Pulmonary artery endothelial cell (primary cell): ENCODE measurements at places on chromosomes 1 and 21.

DNA sequence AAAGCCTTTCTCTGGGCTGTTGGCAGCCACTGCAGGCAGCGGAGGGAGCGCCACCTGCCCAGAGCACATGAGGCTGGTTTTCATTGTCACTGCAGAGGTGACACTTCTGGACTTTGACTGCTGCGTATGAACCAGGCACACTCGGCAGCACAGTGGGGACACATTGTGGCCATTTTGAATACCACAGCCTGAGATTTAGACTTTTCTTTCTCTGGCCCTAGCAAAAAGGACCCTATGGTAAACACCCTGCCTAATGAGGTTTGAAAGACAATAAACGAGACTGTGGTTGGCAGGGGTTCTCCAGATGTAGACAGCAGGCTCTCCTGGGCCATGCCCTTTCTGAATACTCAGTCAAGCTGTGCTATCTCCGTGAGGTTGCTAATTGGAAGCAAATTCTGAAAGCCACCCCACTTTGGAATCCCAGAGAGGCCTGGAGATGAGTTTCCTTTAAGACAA, 12.0 kb upstream of the KCNE2 start:
- no peak for DNase-seq

- DNase-seq, result no peak
Observed at GRCh38 chr1:153968000-153968363, 280 bp downstream of the CREB3L4 start.

GRCh38 chr1:100582943-100583342, 45.0 kb downstream of the GPR88 start:
- no peak for DNase-seq

DNA sequence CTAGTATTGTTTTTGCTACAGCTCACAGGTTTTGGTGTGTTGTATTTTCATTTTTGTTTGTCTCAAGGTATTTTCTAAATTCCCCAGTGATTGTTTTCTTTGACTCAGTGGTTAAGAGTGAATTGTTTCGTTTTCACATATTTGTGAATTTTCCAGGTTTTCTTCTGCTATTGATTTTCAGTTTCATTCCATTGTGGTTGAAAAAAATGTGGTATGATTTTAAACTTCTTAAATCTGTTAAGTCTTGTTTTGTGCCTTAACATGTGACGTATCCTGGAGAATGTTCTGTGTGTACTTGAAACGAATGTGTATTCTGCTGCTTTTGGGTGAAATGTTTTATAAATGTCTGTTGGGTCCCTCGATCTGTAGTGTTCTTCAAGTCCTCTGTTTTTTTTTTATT, 117.9 kb downstream of the KIF26B start:
- DNase-seq, result no peak

GRCh38 chr1:66288048-66288447, 245.9 kb upstream of the SGIP1 start:
- DNase-seq, result no peak

DNA sequence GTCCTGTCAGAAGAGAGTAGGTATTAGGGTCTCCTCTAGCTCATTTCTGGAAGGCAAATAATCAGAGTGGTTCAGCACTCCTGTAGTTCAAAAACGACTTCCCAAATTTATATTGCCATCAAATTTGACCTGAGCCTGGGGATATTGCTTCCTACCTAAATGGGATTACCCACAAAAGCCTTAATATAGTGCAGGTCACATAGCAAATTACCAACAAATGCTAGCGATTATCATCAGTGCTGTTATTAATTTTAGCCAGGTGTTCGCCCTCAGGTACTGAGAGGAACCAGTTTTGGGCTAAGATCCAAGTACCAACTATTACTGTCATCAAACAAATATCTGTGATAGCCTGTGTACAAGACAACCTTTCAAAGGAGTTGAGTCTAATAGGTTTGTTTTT, 661.8 kb upstream of the PTBP2 start:
- DNase-seq, result no peak

DNA sequence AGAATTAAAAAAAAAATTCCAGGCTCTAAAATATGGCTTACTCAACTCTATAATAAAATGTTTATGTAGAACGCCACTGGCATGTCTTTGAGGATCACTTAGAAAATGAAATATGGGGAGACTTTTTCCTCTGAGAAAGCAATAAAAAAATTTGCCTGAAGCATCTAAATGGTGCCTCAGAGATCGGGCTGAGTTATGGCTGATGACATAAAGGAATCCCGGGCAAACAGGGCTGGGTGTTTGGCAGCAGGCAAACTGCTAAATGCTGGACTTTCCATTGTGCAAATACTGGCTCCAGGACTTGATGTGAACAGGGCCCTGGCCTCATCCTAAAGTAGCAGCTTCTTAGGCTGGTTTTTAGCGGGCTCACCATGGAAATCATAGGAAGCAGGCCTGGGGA, 44.5 kb upstream of the C1orf87 start:
- DNase-seq, result no peak

GRCh38 chr1:30135698-30136097, 587.7 kb downstream of the MATN1 start:
- no peak for DNase-seq

DNA sequence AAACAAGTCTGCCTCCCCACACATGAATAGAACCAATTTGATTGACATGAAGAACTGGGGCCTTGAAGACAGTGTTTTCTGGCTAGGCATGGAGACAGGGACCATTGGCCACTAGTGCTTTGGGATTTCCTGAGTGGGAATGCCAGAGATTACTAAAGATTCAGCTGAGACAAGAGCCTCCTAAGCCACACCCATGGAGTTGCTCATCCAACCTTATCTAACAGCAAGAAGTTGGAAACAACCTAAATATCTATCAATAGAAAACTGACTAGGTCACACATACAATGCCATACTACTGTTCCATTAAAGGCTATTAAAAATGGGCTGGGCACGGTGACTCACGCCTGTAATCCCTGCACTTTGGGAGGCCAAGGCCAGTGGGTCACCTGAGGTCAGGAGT, 184.1 kb downstream of the ZBTB18 start:
- no peak for DNase-seq

DNA sequence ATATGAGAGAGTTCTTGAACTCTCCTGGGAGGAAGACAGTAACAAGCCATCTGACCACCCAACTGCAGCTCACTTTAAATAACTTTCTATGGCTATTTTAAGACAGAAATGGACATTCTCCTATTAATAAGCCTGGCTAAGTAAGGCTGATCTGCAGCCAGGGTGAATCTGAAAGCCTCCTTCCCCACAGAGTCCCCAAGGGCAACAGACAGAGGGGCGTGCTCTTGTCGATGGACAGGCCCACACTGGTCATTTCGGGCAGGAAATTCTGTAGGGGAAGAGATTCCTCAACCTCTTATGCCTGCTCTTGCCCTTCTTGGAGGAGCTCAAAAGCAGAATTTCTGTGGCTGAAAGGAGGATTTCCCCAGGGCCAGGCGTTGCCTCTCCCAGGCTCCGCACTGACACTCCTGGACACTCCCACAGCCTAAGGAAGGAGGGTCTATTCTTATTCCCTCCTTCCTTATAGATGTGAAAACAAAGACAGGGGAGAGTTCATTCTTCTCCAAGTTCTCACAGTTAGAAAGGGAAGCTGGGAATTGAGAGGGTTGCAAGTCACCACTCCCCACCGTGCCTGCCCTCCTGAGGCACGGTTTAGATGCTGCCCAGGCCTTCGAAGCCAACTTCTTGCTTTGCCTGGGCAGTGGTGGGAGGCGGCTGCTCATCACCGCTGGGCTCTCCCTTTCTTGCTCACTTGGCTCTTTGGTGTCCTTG, 17.9 kb upstream of the KANK4 start:
- no peak for DNase-seq

- no peak for DNase-seq
Observed at GRCh38 chr1:22709227-22709626, 1.4 kb upstream of the EPHB2 start.

DNA sequence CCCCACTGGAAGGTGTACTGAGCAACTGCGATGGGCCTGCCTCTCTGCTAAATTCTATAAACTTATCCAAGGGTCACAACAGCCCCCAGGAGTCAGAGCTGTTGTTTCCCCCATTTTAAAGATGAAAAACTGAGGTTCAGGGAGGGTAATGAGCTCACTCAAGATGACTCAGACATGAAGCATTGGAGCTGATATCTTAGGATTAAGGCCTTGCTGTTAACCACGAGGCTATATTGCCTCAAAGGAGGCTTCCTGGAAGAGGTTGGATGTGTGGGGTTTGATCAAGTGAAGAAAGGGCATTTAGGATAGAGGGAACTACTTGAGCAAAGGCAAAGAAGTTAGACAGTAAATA, 6.7 kb downstream of the LDLRAP1 start:
- no peak for DNase-seq

DNA sequence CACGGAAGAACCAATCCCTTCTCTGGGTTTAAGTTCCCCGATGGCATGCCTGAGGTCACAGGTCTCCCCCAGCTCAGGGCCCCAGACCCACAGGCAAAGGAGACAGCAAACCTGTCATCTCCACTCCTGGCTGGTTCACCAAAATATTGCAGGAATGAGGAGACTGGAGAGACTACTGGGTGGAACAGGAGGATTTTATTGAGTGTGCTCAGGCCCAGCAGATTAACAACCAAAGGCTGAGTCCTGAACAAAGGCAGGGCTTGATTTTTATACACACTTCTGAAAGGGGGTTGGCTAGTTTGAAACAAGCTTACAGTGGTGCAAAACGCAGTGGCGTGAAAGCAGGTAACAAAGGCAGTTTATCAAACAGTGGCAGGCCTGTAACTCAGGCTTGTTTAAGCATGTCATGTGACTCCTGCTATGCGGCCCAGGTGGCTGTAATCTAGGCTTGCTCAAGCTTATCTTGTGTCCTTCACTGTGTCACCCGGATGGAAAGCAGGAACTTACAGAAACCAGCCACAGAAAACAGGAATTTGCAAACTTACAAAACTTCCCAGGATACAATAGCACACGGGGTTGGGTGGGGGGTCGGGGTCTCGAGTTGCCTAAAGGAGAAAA, 27.4 kb upstream of the KCNJ15 start:
- no peak for DNase-seq

DNA sequence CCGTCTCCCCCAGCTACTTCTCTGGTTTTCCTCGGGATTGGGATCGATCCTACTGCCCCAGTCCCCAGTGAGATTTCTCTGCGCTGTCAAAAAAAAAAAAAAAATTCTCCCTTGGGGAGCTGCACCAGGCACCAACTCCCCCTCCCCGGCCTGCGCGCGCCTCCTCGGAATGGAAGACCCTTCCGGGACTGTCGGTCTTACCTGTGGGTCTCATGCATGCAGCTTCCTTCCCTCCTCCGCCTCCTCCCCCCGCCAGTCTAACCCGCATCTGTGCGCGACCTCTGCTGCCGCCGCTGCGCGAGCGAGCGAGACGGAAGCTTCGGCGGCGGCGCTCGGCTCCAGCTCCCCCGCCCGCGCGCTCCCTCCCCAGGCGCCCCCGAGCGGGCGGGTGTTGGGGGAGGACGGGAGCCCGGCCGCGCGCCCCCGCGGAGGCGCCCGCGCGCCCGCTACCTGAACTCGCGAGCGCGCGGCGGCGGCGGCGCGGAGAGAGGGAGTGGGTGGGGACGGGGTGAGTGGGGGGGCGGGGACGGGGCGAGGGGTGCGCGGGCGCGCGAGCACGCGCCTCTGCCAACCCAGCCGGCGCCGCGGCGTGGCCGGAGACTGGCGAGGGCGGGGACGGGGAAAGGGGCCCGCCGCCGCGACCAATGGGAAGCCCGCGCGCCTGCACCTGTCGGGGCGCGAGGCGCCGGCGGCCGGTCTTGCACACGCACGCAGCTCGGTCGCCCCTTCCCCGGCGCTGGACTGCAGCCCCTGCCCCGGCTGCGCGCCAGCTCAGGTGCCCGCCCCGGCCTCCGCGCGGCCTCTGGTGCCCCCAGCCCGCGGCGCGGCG, at the start of gene SUSD4:
Gene SUSD4, minus strand, starts transcription at position 321 of the 829 bp plus-strand sequence. CDS start 751 bp downstream, outside the sequence.
- DNase-seq, result no peak

DNA sequence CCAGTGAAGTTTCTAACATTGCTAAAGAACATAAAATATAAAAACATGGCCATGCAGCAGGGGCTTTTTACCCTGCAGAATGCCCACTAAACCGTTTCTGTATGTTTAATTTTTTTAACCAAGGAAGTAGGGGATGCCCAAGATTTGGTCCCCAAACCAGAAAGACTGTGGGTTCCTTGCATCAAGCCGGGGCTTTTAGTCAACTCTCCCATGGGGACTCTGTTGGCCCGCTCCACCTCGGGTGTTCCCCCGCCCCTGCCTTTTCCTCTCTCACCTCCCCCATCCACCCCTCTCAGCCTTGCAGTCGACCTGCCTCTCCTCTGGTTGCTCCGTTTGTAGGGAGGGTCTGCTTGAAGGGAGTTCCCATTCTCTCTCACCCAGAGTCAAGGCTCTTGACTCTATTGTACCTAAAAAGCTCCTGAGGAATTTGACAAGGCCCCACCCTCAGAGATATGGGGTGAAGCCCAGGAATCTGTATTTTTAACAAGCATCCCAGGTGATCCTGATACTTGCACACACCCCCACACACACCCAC, 117.5 kb downstream of the TOMM20 start:
- DNase-seq, result no peak

GRCh38 chr1:99270646-99271045, 6.4 kb downstream of the PLPPR4 start:
- DNase-seq, result no peak

DNA sequence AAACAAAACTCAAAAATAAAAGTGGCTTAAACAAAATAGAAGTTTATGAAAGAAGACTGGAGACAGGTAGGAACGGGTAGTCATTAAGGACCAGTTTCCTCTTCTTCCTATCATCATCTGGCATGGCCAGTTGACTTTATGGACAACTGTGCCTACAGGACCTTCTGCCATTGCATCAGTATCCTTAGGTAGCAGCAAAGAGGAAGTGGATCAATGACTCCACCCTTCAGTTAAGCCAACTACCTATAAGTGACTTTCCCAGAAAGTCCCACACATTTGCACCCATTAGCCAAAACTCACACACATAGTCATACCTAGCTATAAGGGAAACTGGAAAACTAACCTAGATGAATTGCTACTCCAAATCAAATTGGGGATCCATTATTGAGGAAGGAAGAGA, 51.7 kb downstream of the RASAL2 start:
- DNase-seq, result no peak

DNA sequence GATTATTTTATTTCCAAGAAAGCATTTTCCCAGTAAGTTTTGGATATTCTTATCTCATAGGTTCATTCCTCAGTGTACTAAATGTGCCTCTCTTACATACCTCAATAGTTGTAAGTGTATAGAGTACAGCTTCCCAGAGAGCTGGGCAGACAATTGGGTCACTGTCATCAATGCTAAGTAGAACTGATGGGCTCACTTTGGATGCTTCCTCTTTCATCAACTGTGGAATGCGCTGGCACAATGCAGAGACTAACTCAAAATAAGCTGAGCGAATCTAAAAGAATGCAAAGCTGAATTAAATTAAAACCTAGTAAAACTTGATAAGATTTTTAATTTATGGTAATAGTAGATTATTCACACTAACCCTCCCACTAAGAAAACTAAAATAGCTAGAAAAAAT, 21.5 kb downstream of the LTN1 start:
- DNase-seq, result no peak

- DNase-seq, result no peak
Observed at GRCh38 chr1:50416150-50416527, 7.1 kb downstream of the DMRTA2 start.

DNA sequence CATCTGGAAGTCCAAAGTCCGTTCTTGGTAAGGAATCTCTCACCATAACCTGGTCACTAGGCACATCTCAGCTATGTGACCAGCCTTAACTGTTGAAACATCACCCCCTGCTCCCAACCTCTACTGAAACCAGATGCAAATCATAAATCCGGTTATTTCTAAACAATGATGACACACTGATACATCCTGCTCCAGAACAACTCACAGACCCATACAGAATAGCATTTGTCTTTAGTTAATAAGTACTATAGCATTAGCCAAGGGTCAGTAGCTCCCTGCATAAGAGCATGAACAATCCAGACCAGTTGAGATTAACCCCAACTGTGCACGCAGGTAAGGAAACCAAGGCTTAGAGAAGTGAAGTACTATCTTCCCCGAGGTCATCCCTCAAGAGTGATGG, 38.0 kb upstream of the KCTD3 start:
- DNase-seq, result no peak
